ENCODE measurements at places on chromosomes 6 and 20.

DNA sequence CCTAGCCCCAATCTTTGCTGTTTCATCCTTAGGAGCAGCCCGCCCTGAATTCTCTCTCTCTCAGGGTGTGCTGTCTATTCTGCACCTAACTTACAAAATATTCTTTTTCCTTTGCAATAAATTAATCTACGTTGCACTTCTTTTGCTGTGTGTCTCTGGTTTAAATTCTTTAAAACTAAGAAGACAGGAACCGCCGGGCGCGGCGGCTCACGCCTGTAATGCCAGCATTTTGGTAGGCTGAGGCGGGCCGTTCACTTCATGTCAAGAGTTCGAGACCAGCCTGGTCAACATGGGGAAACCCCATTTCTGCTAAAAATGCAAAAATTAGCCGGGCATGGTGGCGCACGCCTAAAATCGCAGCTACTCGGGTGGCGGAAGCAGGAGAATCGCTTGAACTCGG lies 148.5 kb upstream of the PRSS16 start:
- no peak for DNase-seq

- DNase-seq = no peak
These were observed 296.8 kb downstream of the TENT5A start for GRCh38 chr6:81455641-81456040.

- peak; percentile 42 for DNase-seq
These were observed 82.9 kb upstream of the EXOC2 start for GRCh38 chr6:775863-776262.

GRCh38 chr20:10307359-10307735 lies 88.7 kb downstream of the SNAP25 start:
- DNase-seq = no peak
